ENCODE measurements at places on chromosomes 2 and 18.

DNA sequence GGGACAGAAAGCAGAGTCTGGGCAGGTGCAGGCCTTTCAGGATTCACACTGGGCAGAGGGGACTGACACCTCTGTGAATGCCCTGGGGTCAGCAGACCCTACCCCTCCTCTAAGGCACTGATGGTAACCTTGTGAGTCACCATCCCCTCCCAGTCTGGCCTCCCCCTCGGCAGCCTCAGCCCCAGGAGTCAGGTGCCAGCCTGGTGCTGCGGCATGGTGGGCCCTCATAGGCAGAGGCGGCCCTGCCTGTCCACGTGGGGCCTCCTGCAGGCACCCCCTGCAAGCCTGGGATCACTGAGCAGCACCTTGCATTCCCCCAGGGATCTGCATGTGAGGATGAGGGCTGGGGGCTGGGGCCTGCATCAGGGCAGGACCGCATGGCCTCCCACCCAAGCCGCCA lies 4.8 kb upstream of the GPR17 start:
- no peak for DNase-seq

GRCh38 chr18:54931152-54931551 lies 28.1 kb downstream of the CCDC68 start:
- no peak for DNase-seq

DNA sequence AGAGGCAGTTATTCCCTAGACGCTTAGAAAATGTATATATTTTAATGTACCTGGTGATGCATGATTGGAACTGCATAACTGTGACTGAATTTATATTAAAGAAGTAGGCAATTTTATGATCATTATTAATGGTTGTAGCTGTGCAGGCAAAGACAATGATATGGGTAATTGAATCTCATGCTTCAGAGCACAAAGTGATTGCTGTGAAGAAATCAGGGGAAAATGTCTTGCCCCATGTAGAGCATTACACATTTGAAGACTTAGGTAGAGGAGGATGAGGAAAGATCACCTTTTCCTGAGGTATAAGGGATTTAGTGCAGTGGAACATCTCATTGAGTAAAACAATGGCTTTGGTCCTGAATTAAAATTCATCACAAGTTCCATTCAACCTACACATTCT lies 246.8 kb upstream of the DCC start:
- DNase-seq: no peak

- no peak for DNase-seq
These were observed 32.7 kb downstream of the RAB27B start for GRCh38 chr18:54860941-54861340.

DNA sequence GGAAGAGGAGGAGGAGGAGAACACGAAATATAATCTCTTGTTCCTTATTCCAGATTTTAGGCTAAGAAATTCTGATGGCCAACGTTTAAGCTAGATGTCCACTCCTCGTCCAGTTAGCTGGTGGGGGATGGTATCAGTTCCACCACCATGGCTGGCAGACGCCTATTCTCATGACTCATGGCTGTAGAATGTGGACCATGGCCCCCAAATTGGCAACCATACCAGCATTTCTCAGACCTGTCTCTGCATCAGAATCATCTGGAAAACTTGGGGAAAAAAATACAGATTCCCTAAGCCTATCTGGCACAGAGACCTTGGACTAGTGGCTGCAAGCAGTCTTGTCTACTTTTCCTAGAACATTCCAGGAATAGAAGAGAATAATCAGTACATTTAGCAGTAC lies 267.7 kb upstream of the SIX2 start:
- DNase-seq: no peak

GRCh38 chr18:67281746-67282145 lies 234.8 kb downstream of the DSEL start:
- DNase-seq: no peak

- no peak for DNase-seq
These were observed 346.3 kb downstream of the LRATD1 start for GRCh38 chr2:14978845-14979244.

- DNase-seq: no peak
These were observed 314.7 kb downstream of the SUCLG1 start for GRCh38 chr2:84144345-84144744.

DNA sequence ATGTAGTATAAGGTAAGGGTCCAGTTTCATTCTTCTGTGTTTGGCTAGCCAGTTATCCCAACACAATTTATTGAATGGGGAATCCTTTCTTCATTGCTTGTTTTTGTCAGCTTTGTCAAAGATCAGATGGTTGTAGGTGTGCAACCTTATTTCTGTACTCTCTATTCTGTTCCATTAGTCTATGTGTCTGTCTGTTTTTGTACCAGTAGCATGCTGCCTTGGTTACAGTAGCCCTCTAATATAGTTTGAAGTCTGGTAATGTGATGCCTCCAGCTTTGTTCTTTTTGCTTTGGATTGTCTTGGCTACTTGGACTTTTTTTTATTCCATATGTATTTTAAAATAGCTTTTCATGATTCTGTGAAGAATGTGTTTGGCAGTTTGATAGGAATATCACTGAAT lies 222.1 kb downstream of the XIRP2 start:
- DNase-seq: no peak

DNA sequence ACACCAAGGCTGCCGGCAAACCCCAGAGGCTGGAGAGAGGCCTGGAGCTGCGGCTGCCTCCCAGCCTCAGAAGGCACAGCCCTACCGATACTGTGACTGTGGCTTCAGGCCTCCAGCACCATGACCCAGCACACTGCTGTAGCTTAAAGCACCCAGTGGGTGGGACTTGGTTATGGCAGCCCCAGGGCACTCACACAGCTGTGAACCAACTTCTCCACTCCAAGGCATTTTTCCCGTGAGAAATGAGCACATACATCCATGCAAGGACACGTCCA lies 199.5 kb downstream of the NDUFA10 start:
- DNase-seq: no peak
